ENCODE measurements at places on chromosomes 16 and 17.

DNA sequence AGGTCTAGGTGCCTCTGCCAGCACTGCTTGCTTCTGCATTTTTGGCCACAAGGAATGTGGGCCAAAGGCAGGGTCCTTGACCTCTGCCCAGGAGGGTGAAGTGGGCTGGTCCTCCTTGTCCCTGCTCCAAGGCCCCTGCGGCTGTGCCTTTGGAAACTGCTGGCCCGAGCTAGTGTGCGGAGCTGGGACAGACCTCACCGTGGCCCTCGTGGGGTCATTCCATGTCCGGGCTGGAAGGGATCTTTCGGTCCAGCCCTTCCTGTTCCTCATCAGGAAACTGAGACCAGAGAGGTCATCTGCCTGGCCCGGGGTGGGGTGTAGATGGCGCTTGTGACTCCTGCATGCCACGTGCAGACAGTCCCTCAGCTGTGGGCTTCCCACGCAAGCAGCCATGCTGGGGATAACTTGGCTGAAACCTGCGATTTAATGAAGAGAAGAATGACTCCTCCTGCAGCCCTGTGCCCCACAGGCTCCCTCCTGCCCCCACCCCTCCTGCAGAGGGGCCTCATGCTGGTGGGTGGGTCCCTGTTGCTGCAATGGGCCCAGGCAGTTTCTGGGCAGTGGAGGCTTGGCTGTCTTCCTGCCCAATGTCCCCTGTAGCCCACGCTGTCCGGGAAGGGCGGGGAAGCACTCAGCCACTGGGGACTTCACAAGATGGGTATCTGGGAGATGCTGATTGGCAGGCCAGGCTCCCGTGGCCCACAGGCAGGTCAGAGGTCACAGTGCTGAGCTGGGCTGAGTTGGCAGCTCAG is 245.2 kb downstream of the SEC14L1 start:
- H3K4me1 ChIP-seq = peaks cover 91% of the 10 kb centered on the region
- H3K27me3 ChIP-seq = no peaks in the 10 kb centered on the region
- H3K4me3 ChIP-seq = peak overlapping the region; percentile 21
- DNase-seq = no peak
- H3K27ac ChIP-seq = peak overlapping the region; percentile 70
- peaks cover 54% of the 10 kb centered on the region for H3K36me3 ChIP-seq

- H3K4me3 ChIP-seq = no peak overlapping the region
- DNase-seq = no peak
- no peaks in the 10 kb centered on the region for H3K4me1 ChIP-seq
- peaks cover 22% of the 10 kb centered on the region for H3K36me3 ChIP-seq
Observed at GRCh38 chr17:73027130-73027741, 65.3 kb downstream of the SLC39A11 start.

GRCh38 chr17:39775031-39775430 is 37.3 kb downstream of the GRB7 start:
- H3K27ac ChIP-seq = peak overlapping the region; percentile 50
- H3K4me1 ChIP-seq = peaks cover 90% of the 10 kb centered on the region
- no peak overlapping the region for H3K4me3 ChIP-seq
- no peak for DNase-seq
- H3K27me3 ChIP-seq = no peaks in the 10 kb centered on the region

DNA sequence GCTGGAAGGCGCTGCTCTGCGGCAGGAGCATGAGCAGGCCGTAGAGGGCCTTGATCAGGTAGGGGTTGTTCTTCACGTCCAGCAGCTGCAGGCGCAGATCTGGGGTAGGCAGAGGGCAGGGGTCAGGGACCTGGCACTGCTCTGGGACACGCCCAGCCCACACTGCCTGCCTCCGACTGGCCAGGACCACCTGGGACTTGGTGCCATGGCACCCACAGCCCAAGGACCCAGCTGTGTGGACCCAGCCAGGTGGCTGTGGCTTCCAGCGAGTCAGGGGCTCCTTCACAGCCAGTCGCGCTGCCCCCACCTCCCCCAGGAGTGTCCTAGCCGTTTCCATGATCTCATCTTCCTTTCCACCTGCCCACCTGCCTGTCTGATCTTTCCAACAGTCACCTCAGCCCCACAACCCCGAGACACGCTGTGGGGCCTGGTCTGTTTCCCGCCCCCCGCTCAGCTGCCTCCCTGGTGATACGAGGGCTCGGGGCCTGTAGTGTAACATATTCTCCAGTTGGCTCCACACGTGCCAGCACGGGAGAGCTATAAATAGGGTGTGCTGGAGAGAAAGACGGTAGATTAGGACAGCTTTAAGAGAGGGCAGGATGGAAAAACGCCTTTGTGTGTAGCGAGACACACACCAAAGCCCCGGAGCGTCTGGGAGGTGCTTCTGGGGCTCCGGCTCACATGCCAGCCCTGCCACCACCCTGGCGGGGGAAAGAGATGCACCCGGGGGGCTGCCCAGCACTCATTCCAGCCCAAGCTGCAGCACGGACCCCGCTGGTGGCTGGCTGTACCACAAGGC is 7.2 kb upstream of the MTSS2 start:
- DNase-seq = no peak
- peaks cover 49% of the 10 kb centered on the region for H3K4me1 ChIP-seq
- H3K27me3 ChIP-seq = no peaks in the 10 kb centered on the region
- peaks cover 5% of the 10 kb centered on the region for H3K36me3 ChIP-seq

GRCh38 chr16:87976665-87977064 is 25.4 kb downstream of the BANP start:
- peaks cover 25% of the 10 kb centered on the region for H3K36me3 ChIP-seq
- peaks cover 13% of the 10 kb centered on the region for H3K4me1 ChIP-seq
- H3K4me3 ChIP-seq = no peak overlapping the region
- H3K27me3 ChIP-seq = no peaks in the 10 kb centered on the region

- H3K27me3 ChIP-seq = peaks cover 48% of the 10 kb centered on the region
- no peak overlapping the region for H3K4me3 ChIP-seq
- peaks cover 8% of the 10 kb centered on the region for H3K4me1 ChIP-seq
- DNase-seq = no peak
- no peaks in the 10 kb centered on the region for H3K36me3 ChIP-seq
Observed at GRCh38 chr16:77790912-77791311, 2.5 kb downstream of the VAT1L start.

DNA sequence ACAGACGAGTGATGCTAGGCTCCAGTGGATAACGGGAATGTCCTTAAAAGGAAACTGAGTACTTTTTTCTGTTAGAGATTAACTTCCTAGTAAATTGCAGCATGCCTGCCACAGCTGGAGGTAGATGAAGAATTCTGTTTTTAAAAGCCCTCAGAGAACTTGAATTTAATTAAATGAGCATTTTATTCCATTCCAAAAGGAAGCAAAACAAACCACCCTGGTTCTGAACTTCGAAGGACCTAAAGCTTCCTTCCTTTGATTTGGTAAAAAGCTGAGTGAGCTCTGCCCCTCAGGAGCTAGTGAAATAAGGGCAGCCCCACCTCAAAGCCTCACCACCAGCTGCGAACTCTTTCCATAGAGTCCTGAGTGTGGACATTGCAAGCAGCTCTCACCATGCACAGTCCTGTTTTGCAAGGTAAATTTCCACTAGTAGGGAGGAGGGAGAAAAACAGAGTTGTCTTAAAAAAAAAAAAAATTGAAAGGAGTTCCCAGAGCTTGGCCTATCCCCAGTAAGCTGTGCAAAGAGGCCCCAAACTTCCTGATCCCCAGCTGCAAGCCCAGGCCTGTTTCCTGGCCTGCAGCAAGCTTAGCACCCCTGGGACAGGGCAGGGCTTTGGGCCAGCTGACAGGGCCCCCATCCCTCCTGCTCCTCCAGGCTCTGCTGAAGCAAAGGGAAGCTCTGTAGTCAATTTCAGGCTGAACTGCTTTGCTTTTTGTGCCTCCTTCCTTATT is 11.2 kb downstream of the CHD9NB start:
- no peaks in the 10 kb centered on the region for H3K36me3 ChIP-seq
- DNase-seq = no peak
- peaks cover 12% of the 10 kb centered on the region for H3K27me3 ChIP-seq
- H3K27ac ChIP-seq = no peak overlapping the region

GRCh38 chr16:11543661-11544393 is 42.9 kb downstream of the LITAF start:
- H3K4me1 ChIP-seq = peaks cover 6% of the 10 kb centered on the region
- peaks cover 32% of the 10 kb centered on the region for H3K36me3 ChIP-seq
- H3K4me3 ChIP-seq = no peak overlapping the region

DNA sequence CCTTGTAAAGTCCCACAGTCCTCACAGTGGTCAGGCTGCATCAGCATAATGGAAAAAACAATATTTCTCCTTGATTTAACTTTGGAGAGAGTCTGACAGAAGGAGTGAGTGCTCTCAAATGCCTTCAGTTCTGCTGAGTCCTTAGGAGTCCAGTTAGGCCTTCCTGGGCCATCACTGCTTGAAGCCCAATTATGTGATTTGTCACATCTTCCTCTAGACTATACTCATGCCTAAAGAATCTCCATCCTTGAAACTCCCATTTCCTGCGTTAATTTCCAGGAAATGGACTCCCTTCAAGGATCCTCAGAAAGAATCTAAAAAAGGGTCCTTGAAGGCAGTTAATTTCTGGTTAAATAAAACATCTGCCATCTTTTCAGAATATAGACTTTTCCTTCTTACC is 52.8 kb downstream of the SLFN5 start:
- H3K27me3 ChIP-seq = peaks cover 43% of the 10 kb centered on the region
- DNase-seq = no peak
- H3K4me3 ChIP-seq = no peak overlapping the region
- no peak overlapping the region for H3K27ac ChIP-seq
- no peaks in the 10 kb centered on the region for H3K4me1 ChIP-seq
- peaks cover 14% of the 10 kb centered on the region for H3K36me3 ChIP-seq

DNA sequence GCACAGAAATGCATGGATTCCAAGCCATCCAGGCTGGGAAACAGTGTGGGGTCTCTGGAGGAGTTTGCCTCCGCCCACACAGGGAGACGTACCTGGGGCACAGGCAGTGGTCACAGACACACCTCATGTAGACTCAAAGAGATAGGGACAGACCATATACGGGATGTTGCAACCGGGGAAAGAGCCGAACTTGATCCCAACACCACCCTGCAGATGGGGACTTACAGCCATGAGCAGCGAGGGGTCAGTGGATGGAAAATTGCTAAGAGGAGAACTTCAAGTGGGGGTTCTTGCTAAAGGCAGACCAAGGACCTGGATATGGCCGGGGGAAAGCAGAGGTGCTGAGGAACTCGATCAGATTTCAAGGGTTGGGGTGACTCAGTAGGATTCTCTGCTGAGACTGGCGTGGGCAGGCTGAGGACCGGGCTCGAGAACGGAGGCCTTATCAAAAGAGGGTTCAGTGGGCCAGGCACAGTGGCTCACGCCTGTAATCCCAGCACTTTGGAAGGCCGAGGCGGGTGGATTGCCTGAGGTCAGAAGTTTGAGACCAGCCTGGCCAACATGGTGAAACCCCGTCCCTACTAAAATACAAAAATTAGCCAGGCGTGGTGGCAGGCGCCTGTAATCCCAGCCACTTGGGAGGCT is 12.0 kb upstream of the DNAH17 start:
- H3K4me1 ChIP-seq = peaks cover 11% of the 10 kb centered on the region
- no peak overlapping the region for H3K4me3 ChIP-seq
- H3K27ac ChIP-seq = no peak overlapping the region

- no peak for DNase-seq
- no peaks in the 10 kb centered on the region for H3K4me1 ChIP-seq
- H3K27ac ChIP-seq = no peak overlapping the region
- H3K36me3 ChIP-seq = no peaks in the 10 kb centered on the region
- no peak overlapping the region for H3K4me3 ChIP-seq
Observed at GRCh38 chr17:81419319-81419885, 24.1 kb downstream of the BAHCC1 start.

DNA sequence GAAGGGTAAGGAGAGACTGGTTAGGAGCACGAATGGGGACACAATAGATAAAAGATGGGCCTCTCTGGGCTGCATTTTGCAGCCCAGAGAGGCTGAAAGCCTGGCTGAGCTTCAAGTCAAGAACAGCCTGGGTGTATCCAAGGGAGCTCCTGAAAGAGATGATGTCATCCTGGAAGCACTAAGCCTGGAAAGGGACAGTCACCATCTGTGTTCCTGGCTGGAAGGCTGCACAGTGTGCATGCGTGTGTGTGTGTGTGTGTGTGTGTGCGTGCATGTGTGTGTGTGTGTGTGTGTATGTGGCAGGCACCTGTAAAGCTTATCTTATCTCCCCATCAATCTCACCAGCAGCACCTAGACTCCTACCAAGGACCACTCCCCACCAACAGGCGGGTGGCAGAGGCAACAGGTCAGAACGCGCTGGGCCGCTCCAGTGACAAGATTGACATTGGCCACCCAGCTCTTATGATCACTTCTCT is 44.1 kb downstream of the COG7 start:
- no peak for DNase-seq
- H3K36me3 ChIP-seq = peaks cover 13% of the 10 kb centered on the region
- H3K4me1 ChIP-seq = no peaks in the 10 kb centered on the region
- H3K27me3 ChIP-seq = no peaks in the 10 kb centered on the region
- H3K27ac ChIP-seq = no peak overlapping the region

GRCh38 chr17:83116311-83116771 is 36.9 kb downstream of the METRNL start:
- H3K36me3 ChIP-seq = no peaks in the 10 kb centered on the region
- no peak overlapping the region for H3K4me3 ChIP-seq
- peak overlapping the region; percentile 37 for H3K27ac ChIP-seq
- no peak for DNase-seq
- H3K27me3 ChIP-seq = peaks cover 56% of the 10 kb centered on the region

GRCh38 chr16:66147291-66147690 is 219.2 kb upstream of the CDH5 start:
- H3K4me1 ChIP-seq = peaks cover 14% of the 10 kb centered on the region
- H3K36me3 ChIP-seq = peaks cover 3% of the 10 kb centered on the region
- no peak overlapping the region for H3K4me3 ChIP-seq
- no peak for DNase-seq

GRCh38 chr16:65789161-65789945 is 577.1 kb upstream of the CDH5 start:
- H3K27me3 ChIP-seq = no peaks in the 10 kb centered on the region
- no peak for DNase-seq
- no peak overlapping the region for H3K4me3 ChIP-seq
- H3K27ac ChIP-seq = no peak overlapping the region

DNA sequence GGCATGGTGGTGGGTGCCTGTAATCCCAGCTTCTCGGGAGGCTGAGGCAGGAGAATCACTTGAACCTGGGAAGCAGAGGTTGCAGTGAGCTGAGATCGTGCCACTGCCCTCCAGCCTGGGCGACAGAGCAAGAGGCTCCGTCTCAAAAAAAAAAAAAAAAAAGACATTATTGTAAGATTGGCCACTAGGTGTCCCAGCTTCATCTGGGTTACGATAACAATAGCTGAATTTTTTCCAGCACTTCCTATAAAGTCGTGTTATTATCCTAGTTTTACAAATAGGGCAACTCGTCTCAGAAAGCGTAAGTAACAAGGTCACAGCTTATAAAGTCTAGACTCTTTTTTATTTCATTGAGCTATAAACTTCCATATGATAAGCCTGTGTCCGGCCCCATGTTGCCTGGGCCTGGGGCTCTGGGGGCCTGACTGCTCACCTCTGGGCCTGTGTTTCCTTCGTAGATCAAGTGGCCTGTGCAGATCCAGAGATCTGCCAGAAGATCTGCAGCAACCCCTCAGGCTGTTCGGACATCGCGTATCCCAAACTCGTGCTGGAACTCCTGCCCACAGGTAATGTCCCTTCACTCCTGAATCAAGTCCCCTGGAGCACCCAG is 60.5 kb downstream of the SLC5A11 start:
- no peak overlapping the region for H3K4me3 ChIP-seq
- no peaks in the 10 kb centered on the region for H3K27me3 ChIP-seq
- H3K36me3 ChIP-seq = no peaks in the 10 kb centered on the region
- no peak for DNase-seq
- H3K4me1 ChIP-seq = no peaks in the 10 kb centered on the region

GRCh38 chr16:11632455-11632939 is 35.8 kb upstream of the SNN start:
- H3K27ac ChIP-seq = no peak overlapping the region
- H3K36me3 ChIP-seq = no peaks in the 10 kb centered on the region
- peaks cover 30% of the 10 kb centered on the region for H3K4me1 ChIP-seq

- no peak for DNase-seq
- H3K36me3 ChIP-seq = peaks cover 32% of the 10 kb centered on the region
- H3K27ac ChIP-seq = no peak overlapping the region
- no peaks in the 10 kb centered on the region for H3K4me1 ChIP-seq
- no peak overlapping the region for H3K4me3 ChIP-seq
- no peaks in the 10 kb centered on the region for H3K27me3 ChIP-seq
Observed at GRCh38 chr16:69885722-69886121, 65.4 kb upstream of the CLEC18A start.

All from activated naive CD4-positive, alpha-beta T cell treated with anti-CD3 and anti-CD28 coated beads, Interleukin-2, amount 10 ng/mL, durations not matched to agents 7 days and 5 days (primary cell).